Activated CD8-positive, alpha-beta memory T cell treated with anti-CD3 and anti-CD28 coated beads for 1 hour (primary cell): ENCODE measurements at places on chromosomes 1 and 21.

GRCh38 chr1:155979597-155980343, 1.4 kb upstream of the ARHGEF2 start:
- DNase-seq = no peak

DNA sequence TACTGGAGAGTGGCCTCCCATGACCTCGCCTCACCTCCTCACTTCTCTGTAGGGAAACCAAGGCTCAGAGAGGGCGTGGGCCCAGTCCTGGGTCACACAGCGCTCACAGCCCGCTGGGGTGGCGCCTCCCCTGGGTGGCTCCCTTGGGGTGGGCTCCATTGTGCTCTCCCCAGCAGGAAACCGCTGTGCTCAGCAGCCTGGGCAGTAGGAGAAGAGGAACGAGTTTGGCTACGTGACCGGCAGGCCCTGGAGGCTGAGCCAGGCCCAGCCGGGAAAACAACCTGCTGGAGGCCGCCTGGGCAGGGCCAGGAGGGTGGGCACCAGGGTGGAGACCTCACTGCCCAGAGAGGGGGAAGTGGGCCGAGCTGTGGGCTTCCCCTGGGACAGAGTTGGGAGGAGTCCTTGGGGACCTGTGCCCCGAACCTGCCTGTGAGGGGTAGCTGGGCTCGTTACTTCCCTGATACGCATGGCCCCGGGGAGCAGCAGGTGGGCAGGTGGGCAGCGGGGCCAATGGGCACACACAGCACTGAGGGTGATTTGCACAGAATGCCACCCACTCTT, 15.0 kb upstream of the FAM131C start:
- DNase-seq = no peak

- no peak for DNase-seq
These were observed 1.4 kb upstream of the OR2L3 start for GRCh38 chr1:248045209-248045608.

GRCh38 chr1:145949219-145949618, 8.6 kb downstream of the LIX1L start:
- no peak for DNase-seq

GRCh38 chr1:237804516-237804915, 86.2 kb downstream of the ZP4 start:
- no peak for DNase-seq

- no peak for DNase-seq
These were observed 72.2 kb upstream of the MAN1A2 start for GRCh38 chr1:117295001-117295400.

DNA sequence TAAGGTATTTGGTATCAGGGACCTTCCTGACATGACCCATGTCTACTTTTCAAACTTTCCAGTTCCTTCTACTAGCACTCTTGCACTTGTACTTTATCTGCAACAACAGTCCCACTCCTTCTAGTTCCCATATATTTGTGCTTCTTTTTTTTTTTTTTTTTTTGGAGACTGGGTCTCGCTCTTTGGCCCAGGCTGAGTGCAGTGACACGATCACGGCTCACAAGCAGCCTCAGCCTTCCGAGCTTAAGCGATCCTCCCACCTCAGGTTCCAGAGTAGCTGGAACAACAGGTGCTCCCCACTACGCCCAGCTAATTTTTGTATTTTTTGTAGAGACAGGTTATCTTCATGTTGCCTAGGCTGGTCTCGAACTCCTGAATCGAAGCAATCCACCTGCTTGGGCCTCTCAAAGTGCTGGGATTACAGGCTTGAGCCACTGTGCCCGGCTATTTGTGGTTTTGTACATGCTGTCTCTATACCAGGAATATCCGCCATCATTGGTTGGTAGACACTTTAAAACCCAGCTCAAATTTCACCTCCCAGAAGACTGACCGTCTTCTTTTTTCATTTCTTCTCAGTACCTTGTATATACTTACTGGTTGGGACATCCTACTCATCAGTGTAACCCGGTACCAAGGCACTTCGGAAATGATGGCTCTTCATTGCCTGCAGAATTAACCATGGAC, 1.1 kb downstream of the ZMYM1 start:
- no peak for DNase-seq
